ENCODE measurements at places on chromosomes 4 and X.
A peak's percentile ranks its signal among the peaks of the same experiment; 100 is the strongest.

GRCh38 chr4:6891436-6892170 is 18.0 kb upstream of the TBC1D14 start:
- no peak for DNase-seq

DNA sequence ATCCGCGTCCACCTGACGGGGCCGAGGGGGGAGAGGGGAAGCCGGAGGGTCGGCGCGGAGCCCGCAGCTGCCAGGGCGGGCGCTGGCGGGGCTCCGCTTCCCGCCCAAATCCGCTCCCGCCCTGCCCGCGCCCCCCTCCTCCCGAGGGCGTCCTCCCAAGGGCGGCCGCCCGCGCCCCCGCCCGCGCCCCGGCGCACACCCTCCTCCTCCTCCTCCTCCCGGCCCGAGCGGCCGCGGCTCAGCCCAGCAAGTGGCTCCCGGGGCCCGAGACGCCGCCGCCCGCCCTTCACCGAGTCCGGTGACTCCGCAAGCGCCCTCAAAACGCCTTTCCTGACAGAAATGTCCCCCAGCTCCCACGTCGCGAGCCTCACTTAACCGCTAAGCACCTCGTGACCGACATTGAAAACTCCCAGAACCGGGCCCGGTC is 487 bp downstream of the HMGB2 start:
- DNase-seq = no peak

DNA sequence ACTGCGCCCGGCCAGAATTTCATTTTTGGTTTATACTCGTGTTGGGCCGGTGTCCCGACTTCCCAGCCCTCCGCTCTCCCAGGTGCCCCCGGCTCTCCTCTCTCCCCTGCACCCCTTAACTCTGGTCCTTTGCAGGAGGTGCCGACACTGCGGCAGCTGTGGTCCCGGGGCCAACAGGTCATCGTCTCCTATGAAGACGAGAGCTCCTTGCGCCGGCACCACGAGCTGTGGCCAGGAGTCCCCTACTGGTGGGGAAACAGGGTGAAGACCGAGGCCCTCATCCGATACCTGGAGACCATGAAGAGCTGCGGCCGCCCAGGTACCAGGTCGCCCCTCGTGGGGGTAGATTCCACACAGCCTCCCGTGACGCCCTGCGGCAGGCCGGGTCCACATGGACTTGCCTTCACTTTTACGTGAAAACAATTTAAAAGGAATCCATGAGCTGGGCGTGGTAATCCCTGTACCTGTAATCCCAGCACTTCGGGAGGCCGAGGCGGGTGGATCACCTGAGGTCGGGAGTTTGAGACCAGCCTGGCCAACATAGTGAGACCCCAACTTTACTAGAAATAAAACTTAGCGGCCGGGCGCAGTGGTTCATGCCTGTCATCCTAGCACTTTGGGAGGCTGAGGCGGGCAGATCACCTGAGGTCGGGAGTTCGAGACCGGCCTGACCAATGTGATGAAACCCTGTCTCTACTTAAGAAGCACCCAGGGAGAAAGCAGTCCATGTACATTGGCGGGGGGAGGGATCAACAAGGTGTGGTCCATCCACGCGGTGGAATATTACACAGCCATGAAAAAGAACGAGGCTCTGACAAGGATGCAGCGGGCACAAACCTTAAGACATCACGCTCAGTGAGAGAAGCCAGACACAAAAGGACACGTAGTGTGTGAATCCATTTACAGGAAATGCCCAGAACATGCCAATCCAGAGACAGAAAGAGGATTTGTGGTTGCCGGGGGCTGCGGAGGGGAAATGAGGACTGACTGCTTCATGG is 12.0 kb downstream of the PLCXD1 start:
- DNase-seq = no peak

GRCh38 chr4:74365761-74366160 is 816 bp downstream of the EREG start:
- DNase-seq = peak; percentile 73

DNA sequence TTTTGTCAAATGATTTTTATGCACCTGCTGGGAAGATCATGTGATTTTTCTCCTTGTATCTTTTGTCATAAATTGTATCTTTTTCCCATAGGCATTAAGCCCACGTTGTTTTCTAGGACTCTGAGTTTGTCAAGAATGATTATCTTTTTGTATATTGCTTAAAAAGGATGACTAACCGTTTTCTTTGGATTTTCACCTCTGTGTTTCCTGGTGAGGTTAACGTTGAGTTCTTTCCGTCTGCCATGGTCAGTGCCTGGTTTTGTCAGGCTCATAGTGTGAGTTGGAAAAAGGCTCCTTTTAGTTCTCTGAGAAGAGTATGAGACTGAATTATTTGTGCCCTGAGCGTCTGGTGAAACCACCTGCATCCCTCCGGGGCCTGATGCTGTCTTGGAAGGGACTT is 21.9 kb downstream of the PCGF3 start:
- DNase-seq = no peak

- no peak for DNase-seq
Measured at GRCh38 chr4:145315811-145316225, 135.4 kb upstream of the OTUD4 start.

GRCh38 chrX:151692825-151693224 is 2.4 kb upstream of the PRRG3 start:
- DNase-seq = no peak

DNA sequence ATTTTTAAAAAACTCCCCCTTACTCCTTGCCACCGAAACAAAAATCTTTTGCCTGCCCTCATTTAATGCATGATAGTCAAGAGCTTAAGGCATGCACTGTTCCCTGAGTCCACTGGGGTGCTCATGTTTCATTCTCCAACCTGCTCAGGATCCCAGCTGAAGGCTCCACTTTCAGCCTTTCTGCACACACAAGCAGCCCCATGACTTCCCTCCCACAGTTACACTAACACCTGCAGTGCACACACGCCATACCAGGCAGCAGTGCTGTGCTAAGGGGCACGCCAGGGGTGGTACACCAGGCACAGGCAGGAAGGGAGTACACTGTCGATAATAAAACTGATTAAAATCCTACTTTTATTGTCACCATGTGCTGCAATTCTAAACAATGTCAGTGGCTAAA is 385.2 kb downstream of the BMPR1B start:
- DNase-seq = no peak

- DNase-seq = no peak
Measured at GRCh38 chr4:101806914-101807313, 16.4 kb downstream of the BANK1 start.

DNA sequence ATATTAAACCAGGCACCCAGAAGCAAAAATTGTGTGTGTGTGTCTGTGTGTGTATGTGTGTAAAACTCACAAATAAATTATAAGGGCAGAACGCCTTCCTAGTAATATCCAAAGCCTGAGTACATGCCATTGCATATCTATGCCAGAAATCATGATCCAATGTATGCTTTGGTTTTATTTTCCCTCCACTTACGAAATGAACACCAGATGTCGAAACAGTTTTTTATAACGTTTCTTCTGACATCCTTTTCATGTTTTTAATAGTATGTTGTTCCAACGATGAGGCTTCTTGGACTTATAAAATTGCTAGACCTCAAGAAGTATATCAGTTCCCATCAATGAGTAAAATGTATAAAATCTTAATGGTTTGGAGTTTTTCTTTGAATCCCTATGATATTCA is 55.4 kb downstream of the KCNIP4 start:
- DNase-seq = no peak

GRCh38 chrX:148947399-148947975 is 447.1 kb downstream of the AFF2 start:
- no peak for DNase-seq

GRCh38 chr4:47510506-47511143 is 25.6 kb downstream of the ATP10D start:
- no peak for DNase-seq

All from DMS79 (cell line).